ENCODE measurements at places on chromosomes 7 and 10.
A peak's percentile ranks its signal among the peaks of the same experiment; 100 is the strongest.

DNA sequence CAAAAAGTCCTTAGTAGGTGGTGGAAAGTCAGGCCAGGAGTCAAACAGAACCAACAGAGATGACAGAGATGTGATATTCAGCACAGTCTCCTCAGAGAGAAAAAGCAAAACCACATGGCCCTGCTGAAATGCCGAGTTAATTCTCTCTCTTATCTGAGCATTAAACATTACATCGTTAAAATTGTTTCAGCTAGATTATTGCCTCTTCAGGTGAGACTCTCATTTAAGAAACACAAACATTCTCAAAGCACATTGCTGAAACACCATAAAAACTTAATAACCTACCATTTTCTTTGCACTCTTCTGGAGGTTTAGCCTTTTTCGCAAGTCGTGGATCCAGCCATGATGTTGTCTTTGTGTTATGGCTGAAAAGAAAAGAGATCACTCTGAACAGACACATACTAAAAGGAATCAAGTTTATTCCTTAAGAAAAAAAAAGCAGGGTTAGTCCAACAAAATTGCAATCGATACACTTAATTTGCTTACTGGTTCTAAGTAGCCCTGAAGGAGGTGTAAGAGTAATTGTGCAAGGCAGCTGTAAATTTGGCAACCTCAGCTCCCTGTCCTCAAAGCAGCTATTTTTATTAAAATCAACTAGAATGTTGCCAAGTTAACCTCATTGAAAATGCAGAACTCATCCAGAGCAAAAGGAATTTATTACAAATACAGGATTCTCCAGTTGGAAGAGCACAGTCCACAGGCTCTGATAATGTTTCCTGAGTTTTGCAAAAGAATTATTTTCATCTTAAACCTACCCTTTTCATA, 691.1 kb downstream of the PHTF2 start:
- DNase-seq = no peak

GRCh38 chr7:24619978-24620377, 46.7 kb downstream of the PALS2 start:
- DNase-seq = no peak

DNA sequence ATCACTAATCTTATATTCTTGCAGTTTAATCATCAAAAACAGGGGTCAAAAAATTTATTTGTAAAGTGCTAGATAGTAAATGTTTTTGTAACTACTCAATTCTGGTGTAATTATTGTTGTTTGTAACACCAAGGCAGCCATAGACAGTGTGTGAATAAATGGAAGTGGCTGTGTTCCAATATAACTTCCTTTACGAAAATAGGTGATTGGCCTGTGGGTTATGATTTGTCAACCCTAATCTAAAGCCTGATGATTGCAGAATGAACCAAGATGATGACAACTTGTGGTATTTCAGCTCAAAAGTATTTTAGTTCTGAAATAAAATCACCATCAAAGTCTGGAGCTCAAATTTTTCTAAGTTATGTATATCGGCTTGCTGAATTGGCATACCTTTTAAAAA, 34.4 kb upstream of the ETV1 start:
- no peak for DNase-seq

- DNase-seq = no peak
These were observed 161.5 kb downstream of the CREB5 start for GRCh38 chr7:28573651-28574301.

GRCh38 chr10:112215342-112215774, 31.8 kb upstream of the GPAM start:
- DNase-seq = no peak

DNA sequence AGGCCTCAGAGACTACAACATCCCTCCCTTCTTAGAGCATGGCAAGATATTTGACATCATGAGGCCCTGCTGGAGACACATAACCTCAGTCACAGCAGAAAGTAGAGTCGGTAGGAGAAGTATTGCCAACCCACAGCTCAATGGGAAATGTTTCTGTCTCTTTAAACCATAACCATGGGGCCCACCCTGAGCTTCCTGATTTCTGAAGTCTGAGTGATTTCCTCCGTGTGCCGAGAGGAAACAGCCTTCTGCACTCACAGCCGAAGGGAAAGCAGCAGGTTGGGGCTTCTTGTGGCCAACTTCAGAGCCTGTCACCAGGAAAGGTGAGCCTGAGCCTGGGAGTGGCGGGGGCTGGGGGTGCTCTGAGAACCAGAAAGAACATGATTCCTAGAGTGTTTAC, at the start of gene GIMAP1:
Gene GIMAP1 (plus strand): TSS at position 246 of the 400 bp plus-strand sequence. CDS start 2,435 bp downstream, outside the sequence.
- peak; percentile 72 for DNase-seq

DNA sequence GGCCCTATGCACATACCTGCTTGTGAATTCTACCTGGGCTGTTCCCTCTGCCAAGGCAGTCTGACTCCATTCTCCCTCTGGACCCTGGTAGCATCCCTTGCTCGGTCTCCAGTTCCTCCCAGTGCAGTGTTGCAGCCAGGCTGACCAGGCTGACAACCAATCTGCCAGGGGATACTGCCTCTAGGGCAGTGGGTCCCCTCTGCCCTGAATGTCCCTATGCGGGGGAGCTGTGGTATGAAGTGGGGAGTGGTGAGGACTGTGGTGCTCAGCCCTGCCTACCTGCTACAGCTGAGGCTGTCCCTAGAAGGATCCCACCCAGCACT, 48.0 kb upstream of the CAMK2B start:
- DNase-seq = no peak

DNA sequence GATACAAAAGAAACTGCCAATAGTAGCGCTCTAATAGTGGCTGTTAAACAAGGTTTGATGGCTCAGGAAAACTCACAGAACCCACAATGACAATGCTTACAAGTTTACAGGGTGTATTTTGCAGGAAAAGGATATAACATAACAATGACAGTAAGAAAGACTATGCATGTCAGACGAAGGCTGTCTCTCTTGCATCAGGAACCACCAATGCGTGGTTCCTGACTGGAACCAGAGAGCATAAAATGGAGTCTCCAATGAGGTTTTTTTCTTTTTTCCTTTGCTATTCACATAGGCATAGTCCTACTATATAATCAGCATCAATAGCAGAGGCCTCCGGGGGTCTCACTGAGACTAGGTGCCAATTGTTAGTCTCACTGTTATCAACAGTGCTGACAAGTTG, 120.4 kb upstream of the STEAP1 start:
- no peak for DNase-seq

GRCh38 chr10:76333326-76333725, 901.9 kb downstream of the LRMDA start:
- no peak for DNase-seq

DNA sequence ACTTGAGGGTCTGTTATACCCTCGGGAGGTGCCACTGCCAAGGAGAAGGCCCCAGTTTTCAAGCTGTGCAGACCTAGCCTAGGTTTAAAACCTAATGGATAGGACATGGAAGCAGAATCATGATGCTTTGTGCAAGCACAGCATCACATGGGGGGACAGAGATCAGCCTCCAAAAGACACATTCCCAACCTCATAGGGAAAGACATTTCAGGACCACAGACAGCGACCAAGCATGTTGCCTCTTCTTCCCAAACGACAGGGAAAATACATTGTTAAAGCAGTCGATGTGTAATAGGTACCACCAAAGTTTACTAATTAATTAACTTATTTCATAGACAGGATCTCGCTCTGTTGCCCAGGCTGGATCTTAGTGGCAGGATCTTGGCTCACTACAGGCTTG, 573.9 kb downstream of the TCERG1L start:
- no peak for DNase-seq

GRCh38 chr10:6409971-6410643, 170.0 kb downstream of the PRKCQ start:
- peak; percentile 76 for DNase-seq

GRCh38 chr10:124694481-124695220, 49.5 kb downstream of the FAM53B start:
- no peak for DNase-seq

GRCh38 chr7:27141923-27142579, 1.4 kb downstream of the HOXA5 start:
- no peak for DNase-seq

GRCh38 chr10:32163071-32163761, 107.0 kb upstream of the KIF5B start:
- DNase-seq = no peak

DNA sequence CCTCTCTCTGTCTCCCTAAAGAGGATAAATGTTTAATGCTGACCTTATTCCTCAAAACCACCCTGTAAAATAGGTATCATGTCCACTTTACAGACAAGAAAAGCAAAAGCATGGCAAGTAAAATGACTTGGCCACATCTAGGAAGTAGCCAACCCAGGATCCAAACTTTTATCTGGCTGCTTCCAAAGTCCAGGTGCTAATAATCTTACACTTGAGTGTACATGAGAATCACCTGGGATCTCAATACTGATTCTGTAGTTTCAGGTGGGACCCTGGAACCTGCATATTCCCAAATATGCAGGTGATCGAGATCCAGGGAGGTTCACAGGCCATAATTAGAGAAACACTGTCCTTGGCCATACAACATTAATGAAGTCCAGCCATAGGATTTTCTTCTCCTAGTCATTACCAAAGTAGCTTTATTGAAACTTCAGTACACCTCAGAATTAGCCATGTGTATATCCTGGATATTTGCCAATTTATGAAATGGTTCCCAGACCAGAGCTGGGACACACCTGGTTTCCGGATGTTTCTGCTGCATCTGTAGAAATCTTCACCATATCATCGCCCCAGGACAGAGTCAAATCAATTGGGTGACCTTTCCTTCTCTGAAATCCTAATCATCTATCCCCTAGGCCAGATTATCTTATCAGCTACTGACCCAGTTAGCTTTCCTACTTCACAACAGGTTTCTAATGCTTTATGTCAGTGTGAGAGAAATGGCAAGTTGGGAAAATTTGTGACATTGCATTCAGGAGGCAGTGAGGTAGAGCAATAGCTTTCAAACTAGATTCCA, 119.1 kb upstream of the KMT2E start:
- DNase-seq = no peak

GRCh38 chr10:106714734-106715555, 449.6 kb downstream of the SORCS1 start:
- DNase-seq = no peak

GRCh38 chr7:44883961-44884620, 1.2 kb downstream of the PURB start:
- DNase-seq = no peak

DNA sequence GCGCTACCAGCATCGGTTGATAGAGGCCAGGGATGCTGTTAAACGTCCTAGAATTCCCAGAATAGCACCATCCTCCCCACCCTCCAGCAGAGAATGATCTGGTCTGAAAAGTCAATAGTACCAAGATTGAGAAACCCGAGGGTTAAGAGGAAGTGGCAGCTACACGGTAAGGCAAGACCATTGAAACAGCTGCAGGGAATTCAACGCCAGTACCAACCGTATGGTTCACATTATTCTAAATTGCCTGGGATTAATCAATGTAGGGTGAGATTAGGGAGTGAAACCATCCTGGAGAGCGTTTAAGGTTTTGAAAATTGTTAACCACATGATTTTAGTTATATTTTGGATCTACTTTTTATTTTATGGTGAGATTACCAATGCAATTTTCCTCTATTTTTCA, 352.2 kb downstream of the PRPF18 start:
- DNase-seq = no peak

DNA sequence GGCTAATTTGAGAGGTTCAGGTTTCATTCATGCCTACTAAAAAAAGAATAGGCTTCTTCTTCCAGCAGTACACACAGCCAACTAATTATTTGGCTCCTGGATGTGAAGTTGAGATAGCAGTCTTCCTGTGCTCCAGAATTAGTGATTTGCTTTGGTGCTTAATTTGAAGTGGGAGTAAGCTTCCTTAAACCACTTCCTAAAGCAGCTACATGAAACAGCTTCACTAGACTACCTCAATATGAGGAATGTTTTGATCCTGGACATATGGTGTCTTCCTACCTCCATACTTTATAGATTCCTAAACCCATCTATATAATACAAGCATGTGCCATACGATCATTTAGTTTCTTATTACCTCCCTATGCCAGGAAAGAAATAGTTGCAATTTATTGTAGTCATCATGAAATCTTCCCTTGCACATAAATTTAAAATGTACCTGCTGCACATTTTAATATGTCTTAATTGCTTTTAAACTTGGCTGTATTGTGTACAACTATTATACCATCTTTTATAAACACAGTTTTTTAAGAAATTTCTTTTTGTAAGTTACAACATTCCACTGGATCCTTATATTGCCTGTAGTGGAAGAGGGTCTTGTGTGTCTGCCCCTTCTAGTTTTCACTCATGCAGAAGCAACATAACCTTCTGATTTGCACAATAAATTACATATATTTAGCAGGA, 8.6 kb downstream of the VIM start:
- DNase-seq = no peak

GRCh38 chr7:115911465-115911864, 119.1 kb downstream of the TFEC start:
- no peak for DNase-seq

DNA sequence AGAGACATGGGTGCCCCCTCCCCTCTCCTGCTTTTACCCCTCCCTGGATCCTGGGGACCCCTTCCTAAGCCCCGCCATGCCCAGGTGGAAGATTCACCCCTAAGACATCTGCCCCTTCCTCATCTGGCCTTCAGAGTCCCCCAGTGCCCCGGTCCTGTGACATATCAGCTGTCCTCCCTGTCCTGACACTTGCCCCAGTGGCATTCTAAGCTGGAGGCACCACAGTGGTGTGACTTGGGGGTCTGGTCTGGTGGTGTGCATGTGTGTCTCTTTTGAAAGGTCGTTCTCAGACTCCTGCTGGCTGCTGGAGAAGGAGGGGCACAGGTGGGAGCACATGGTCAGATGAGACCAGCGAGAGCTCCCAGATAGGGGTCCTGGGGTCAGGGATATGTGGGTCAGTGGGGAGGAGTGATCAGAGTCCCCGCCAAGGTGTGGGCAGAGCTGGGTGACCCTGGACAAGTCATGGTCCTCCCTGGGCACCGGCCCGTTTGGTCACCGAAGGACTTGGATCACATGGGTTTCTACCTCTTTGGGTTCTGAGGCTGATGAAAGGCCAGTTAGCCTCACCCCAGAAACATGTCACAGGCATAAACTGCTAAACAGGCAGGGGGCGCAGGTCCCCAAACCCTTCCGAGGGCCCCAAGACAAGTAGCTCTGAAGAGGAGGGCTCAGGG, 645 bp upstream of the TFR2 start:
- no peak for DNase-seq

DNA sequence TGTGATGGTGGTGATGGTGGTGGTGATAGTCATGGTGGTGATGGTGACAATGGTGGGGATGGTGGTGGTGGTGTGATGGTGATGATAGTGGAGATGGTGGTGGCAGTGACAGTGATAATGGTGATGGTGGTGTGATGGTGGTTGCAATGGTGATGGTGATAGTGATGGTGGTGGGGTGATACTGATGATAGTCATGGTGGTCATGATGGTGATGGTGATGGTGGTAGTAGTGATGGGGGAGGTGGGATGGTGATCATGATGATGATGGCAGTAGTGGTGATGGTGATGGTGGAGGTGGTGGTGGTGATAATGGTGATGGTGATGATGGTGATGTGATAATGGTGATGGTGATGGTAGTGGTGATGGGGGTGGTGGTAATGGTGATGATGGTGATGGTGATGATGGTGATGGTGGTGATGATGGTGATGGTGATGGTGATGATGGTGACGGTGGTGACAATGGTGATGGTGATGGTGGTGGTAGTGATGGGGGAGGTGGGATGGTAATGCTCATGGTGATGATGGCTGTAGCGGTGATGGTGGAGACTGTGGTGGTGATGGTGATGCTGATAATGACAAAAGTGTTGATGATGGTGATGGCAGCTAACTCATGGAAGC, 4.7 kb upstream of the PWWP2B start:
- DNase-seq = no peak
